ENCODE measurements at places on chromosomes 4 and X.

- no peak for DNase-seq
Observed at GRCh38 chr4:118180776-118181175, 146.5 kb downstream of the NDST3 start.

- DNase-seq, result no peak
Observed at GRCh38 chr4:40423735-40424134, 88.6 kb downstream of the CHRNA9 start.

- no peak for DNase-seq
Observed at GRCh38 chrX:65866146-65866545, 173.7 kb downstream of the VSIG4 start.

DNA sequence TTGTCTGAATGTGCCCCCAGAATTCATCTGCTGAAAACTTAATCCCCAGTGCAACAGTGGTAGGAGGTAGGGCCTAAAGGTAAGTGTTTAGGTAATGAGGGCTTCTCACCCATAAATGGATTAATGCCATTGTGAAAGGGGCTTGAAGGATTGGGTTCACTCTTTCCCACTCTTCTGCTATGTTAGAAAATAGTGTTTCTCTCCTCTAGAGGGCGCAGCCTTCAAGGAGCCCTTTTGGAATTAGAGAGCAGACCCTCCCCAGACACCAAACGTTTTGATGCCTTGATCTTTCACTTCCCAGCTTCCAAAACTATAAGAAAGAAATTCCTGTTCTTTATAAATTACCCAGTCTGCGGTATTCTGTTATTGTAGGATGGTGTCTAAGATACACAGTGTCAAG, 706.4 kb downstream of the SMARCA1 start:
- no peak for DNase-seq

DNA sequence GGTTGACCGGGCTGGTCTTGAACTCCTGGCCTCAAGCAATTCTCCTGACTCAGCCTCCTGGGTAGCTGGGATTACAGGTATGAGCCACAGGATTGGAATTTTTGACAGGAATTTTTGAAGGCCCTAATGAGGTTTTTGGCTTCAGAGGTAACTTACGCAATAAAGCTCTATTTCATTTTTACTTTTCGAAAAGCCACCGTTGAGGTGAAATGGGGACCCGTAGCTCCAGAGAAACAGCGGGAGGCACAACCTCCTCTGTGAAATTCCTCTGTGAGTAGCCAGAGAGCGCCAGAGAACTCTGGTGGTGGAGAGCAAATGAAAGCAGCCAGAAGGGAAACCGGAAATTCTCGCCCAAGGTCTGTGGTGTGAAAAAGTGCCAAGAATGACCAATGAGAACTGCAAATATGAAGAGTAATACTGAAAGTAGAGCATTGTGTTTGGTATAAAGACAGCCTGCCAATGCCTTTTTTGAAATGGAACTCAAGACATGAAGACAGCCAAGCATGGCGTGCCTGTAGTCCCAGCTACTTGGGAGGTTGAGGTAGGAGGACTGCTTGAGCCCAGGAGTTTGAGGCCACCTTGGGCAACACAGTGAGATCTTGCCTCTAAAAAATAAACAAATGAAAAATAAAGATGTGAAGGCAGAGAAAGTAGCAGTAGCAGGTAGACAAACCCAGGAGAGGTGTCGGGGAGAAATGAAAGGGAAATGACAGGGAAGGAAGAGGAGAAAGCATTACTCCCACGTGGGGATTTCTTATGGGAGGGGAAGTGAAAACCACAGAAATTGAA, 33.0 kb upstream of the TMEM131L start:
- DNase-seq, result no peak

- no peak for DNase-seq
Observed at GRCh38 chr4:107913283-107913899, 18.0 kb upstream of the CYP2U1 start.

- DNase-seq, result no peak
Observed at GRCh38 chrX:683576-683975, 53.0 kb downstream of the SHOX start.

- DNase-seq, result no peak
Observed at GRCh38 chr4:124954046-124954445, 241.5 kb upstream of the ANKRD50 start.

- no peak for DNase-seq
Observed at GRCh38 chrX:15973299-15973698, 118.7 kb upstream of the AP1S2 start.

DNA sequence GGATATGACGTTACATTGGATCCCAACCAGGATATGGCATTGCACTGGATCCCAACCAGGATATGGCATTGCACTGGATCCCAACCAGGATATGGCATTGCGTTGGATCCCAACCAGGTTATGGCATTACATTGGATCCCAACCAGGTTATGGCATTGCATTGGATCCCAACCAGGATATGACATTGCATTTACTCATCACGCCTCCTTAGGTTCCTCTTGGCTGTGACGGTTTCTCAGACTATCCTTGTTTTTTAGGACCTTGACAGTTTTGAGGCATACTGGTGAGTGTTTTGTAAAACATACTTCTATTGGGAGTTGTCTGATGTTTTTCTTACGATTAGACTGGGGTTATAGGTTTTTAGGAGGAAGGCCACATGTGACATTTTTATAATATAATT, 5.4 kb upstream of the ACSL1 start:
- DNase-seq, result no peak

DNA sequence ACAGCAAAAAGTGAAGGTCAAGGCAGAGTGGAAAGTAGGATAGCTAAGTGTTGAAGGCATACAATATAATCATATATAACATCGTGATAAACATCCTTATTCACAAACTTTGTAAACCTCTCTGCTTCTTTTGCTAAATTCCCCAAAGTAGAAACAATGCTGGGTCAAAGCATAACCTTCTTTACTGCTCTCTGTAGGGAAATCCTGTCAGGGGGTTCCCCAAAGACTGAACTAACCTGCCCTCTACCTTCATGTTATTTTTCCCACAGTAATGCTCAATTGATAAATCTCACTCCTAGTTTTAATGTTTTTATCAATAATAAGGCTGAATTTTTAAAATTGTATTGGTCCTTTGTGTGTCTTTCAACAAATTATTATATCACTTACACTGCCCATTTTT, 55.7 kb downstream of the DCHS2 start:
- DNase-seq, result no peak

DNA sequence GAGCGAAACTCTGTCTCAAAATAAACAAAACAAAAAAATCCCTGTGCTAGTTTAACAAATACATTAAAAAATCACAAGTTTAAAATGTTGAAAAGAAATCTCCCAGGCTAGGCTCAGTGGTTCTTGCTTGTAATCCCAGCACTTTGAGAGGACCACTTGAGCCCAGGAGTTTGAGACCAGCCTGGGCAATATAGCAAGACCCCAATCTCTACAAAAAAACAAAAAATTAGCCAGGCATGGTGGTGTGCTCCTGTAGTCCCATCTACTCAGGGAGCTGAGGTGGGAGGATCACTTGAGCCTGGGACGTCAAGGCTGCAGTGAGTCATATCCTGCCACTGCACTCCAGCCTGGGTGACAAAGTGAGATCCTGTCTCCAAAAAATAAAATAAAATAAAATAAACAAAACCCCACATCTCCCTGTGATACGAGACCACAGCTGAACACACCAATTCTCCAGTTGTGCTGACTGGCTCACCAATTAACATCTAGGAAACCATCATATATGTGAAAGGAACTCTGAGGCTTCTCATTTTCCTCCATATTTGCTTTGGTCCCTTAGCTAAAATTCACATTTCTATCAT, 7.3 kb downstream of the RPS4X start:
- no peak for DNase-seq

- no peak for DNase-seq
Observed at GRCh38 chr4:56038487-56039162, 89.9 kb downstream of the CEP135 start.

GRCh38 chr4:34170946-34171345, 2073.4 kb downstream of the ARAP2 start:
- no peak for DNase-seq

GRCh38 chr4:42216664-42217063, 64.2 kb upstream of the BEND4 start:
- DNase-seq, result no peak

DNA sequence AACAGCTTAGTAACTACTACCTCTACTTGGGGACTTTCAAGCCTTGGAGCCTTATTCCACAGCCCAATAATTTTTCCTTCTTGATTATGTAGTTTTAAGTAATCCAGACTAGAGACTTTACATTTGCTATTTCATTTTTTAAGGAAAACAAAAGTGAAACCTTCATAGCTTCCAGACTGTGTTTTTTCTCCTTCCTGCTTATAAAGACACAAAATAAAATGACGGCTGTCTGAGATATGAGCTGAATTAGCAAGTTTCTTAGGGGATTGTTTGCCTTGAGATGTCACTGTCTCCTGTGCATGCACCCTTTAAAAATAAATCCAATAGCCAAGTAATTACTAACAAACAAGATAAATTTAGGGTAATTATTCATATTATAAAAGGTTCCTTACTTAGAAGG, 78.8 kb upstream of the PACRGL start:
- DNase-seq, result no peak

GRCh38 chr4:110108422-110108821, 90.0 kb downstream of the ELOVL6 start:
- no peak for DNase-seq

DNA sequence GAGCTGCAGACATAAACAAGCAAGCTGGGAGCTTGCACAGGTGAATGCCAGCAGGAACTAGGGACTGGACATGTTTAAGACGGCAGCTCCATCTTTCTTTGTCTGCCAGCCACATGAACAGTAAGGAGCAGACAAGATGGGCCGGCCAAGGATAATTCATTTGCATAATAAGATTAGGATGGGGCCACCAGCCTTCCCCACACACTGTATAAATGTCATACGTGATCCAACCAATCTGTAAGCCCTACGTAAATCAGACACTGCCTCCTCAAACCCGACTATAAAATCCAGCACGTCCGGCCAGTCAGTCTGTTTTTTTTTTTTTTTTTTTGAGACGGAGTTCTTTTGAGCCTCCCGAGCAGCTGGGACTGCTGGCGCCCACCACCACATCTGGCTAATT, 75.6 kb upstream of the BOD1L1 start:
- no peak for DNase-seq

- no peak for DNase-seq
Observed at GRCh38 chrX:14673764-14674163, 144.4 kb downstream of the GLRA2 start.

GRCh38 chr4:37450309-37450708, 205.8 kb downstream of the NWD2 start:
- DNase-seq, result no peak

All from stimulated activated CD8-positive, alpha-beta memory T cell treated with anti-CD3 and anti-CD28 coated beads, Interleukin-15, amount 100 ng/mL, for 24 hours (primary cell).